Upper lobe of right lung (tissue), 1 donor: ENCODE measurements at places on chromosomes 4 and X. TPM values are rescaled to one million over a fixed set of nuclear protein-coding genes. Genes with fewer than 3 reads are reported as not detected.

GRCh38 chrX:9635368-9635767 is 130.3 kb downstream of the GPR143 start:
- H3K4me3 ChIP-seq: no peak overlapping the region
- H3K27ac ChIP-seq: no peak overlapping the region
- no peak for DNase-seq
- no peaks in the 10 kb centered on the region for H3K4me1 ChIP-seq

- no peaks in the 10 kb centered on the region for H3K4me1 ChIP-seq
- no peaks in the 10 kb centered on the region for H3K27me3 ChIP-seq
- DNase-seq: no peak
- H3K27ac ChIP-seq: no peak overlapping the region
These were observed 241.7 kb upstream of the BMP3 start for GRCh38 chr4:80788798-80789197.

- no peaks in the 10 kb centered on the region for H3K27me3 ChIP-seq
- no peaks in the 10 kb centered on the region for H3K4me1 ChIP-seq
- H3K36me3 ChIP-seq: no peaks in the 10 kb centered on the region
- H3K27ac ChIP-seq: no peak overlapping the region
- H3K4me3 ChIP-seq: no peak overlapping the region
- no peak for DNase-seq
These were observed 595.1 kb downstream of the STPG2 start for GRCh38 chr4:97548186-97548585.

DNA sequence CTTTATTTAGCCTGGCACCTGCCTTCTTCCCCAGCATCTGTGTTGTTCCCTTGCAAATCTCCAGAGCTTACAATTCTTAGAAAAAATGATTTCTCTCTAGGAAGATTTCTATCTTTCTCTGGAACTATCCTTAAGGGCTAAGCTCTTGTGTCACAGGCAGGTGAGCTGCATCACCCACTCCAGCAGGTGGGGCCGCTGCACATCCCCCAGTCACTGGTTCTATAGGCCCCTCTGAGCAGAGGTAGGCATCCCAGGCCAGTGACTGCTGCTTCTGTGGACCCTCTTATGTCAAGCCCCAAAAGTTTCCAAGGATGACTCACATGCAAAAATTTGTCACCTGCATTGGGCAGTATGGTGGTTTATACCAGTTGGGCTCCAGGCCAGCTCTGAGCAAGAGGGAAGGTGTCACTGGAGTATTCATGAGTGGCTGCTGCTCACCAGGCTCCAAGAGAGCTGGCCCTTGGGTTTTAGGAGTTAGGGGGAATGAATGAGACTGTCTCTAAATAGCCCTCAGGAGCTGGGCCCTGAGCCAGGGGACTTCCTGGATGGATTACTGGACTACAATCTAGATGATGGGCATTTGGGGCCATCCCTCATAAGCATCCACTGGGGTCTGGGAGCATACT is 208.1 kb upstream of the EOLA2 start:
- H3K36me3 ChIP-seq: no peaks in the 10 kb centered on the region
- H3K27ac ChIP-seq: no peak overlapping the region
- H3K4me1 ChIP-seq: no peaks in the 10 kb centered on the region
- DNase-seq: no peak
- no peak overlapping the region for H3K4me3 ChIP-seq

- H3K4me3 ChIP-seq: no peak overlapping the region
- H3K36me3 ChIP-seq: no peaks in the 10 kb centered on the region
- no peaks in the 10 kb centered on the region for H3K4me1 ChIP-seq
- H3K27ac ChIP-seq: no peak overlapping the region
- H3K27me3 ChIP-seq: no peaks in the 10 kb centered on the region
These were observed 27.3 kb downstream of the CSN3 start for GRCh38 chr4:70269674-70270073.

CYLC1 gene
- total RNA-seq: not detected

ARL9 gene
- total RNA-seq: not detected

TEX13C gene
- total RNA-seq: not detected
